ENCODE measurements at places on chromosomes 13 and 19. TPM values are rescaled to one million over a fixed set of nuclear protein-coding genes. Genes with fewer than 3 reads are reported as not detected.

Gene MEDAG
- polyA plus RNA-seq, result 6.1 TPM

Gene SLAIN1
- 4.6 TPM for polyA plus RNA-seq

Gene ERICH6B
- polyA plus RNA-seq, result not detected

Gene QPCTL
- polyA plus RNA-seq, result 6.8 TPM

Gene SLC25A42
- polyA plus RNA-seq, result 6.5 TPM

Data from ovary (tissue), 10 donors.